LHCN-M2 (cell line): ENCODE measurements at places on chromosomes 3 and 15. TPM values are rescaled to one million over a fixed set of nuclear protein-coding genes. Genes with fewer than 3 reads are reported as not detected.

- no peak for DNase-seq
Observed at GRCh38 chr15:85404918-85405866, 24.8 kb downstream of the AKAP13 start.

SHC4 gene
- 2.1 and 2.4 TPM in 2 replicates for total RNA-seq

RTP4 gene
- not detected in 2 replicates for total RNA-seq

LYSMD4 gene
- total RNA-seq = 5.6 and 7.5 TPM in 2 replicates

- DNase-seq = no peak
Observed at GRCh38 chr3:182148360-182148759, 436.6 kb downstream of the SOX2 start.

GRCh38 chr15:34332553-34333120 lies 4.9 kb downstream of the SLC12A6 start:
- DNase-seq = no peak

DNA sequence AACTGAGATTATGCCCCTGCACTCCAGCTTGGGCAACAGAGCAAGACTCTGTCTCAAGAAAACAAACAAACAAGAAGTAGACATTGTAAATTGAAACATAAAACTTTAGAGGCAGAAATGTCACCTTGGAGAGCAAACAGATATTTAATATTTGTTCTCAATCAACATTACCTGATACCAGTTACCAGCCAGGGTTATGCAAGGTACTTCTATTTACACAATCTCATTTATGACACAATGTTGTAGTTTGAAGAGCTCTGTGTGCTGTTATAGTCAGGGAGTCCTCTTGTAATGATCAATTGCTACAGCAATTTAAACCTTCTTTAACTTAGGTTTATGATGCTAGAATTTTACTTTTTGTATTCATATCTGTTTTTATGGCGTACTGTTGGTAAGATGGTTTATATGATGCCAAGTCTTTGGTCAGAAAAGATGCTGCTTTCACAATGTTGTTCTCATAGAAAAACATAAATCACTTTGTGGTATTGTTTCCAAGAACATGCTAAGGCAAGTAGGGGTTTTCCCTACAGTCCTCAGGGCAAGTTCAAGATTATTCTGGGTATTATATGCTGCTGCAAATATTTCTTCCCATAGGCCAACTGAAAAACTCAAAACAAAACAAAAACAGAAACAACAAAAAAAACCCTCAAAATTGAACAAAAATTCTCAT lies 173.5 kb downstream of the TNIK start:
- DNase-seq = peak; percentile 26

DNA sequence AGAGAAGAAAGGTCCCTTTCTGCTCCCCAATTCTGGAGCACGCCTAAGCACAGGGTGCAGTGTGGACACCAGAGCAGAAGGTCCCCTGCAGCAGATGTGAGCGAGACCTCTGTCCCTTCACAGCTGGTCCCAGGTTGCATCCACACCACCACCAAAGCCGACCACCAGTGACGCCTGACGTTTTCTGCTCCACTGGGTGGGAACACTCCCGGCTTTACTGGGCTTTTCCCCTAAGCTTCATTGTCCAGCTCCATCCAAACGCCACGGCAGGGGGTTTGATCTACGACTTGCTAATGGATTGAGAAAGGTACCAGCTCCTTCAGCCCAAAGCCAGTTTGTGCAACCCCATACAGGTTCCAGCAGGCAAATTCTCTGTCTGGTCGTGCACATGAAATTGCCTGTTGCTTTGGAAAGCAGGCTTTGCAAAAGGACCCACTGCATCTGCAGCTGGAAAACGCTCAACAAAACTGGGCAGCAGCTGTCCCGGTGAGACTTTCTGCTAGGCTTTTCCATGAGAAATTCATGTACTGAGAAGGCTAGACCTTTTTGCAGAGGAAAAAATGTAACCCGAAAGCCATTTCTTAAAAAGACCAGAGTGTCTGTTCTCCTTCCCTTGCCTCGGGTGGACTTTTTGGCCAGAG lies 31.1 kb downstream of the ADAMTS17 start:
- DNase-seq = no peak

- DNase-seq = peak; percentile 84
Observed at GRCh38 chr15:84818261-84819131, 1.3 kb downstream of the ALPK3 start.

DNA sequence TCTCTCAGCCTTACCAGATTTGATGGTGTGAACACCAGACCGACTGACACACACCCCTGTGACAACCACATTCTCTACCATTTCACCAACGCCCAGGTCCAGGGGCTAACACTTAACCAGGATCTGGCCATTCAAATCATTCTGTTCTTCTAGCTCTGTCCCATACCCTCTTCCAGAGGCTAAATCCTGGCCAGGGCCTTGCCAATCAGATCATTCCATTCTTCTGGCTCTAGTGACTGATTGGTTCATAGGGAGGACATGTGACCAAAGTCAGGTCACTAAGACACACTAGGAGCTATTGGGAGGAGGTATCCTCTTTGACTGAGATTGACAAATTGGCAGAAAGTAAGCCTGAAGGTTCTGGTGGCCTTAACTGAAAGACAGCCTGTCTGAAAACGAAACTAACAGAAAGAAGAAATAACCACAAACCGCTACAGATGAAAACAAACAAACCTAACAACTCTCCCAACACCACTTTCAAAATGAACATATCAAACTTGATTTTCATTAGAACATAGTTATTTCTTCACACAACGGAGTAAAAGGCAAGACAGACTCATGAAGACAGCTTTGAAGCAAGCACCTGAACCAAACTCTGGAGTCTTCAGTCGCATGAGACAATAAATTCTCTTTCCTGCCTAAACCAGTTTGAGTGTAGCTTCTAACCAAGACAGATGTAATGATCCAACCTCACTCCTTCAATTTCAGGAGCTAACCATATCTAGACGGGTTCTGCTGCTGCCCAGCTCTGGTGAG lies 68.5 kb downstream of the TRANK1 start:
- DNase-seq = no peak

HESX1 gene
- 0.17 TPM in 1 of 2 replicates, not detected in the other for total RNA-seq

DNA sequence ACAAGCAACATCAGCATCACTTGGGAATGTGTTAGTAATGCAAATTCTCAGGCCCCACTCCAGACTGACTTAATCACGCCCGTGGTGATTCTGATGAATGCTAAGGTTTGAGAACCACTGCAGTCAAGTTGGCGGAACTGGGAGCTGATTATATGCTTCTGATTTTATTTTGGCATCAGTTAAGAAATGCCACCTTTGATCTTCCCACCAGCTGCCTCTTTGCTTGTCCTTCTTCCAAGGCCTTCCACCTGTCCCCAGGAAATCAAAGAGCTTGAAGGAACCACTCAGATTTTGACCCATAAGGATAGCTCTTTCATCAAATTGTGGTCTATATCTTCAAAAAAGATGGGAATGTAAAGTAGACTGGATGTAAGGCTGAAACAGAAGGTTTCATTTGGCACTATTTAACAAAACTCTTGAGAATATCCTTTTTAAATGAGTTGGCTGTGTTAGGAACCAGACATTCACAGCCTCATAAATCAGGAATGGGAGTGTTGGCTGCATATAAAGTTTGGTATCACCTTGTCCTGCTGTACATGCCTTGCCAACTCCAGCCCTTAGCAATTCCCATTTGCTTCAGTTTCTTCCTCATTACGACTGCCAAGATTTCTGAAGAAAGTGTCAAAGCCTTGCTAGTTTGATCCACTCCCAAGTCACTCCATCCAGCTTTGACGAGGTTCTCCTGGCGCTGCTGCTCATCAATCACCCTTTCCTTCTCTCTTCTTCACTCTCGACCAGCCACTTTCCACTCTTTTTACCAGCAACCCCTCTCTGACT lies 125.8 kb upstream of the NPHP3 start:
- DNase-seq = no peak

DNA sequence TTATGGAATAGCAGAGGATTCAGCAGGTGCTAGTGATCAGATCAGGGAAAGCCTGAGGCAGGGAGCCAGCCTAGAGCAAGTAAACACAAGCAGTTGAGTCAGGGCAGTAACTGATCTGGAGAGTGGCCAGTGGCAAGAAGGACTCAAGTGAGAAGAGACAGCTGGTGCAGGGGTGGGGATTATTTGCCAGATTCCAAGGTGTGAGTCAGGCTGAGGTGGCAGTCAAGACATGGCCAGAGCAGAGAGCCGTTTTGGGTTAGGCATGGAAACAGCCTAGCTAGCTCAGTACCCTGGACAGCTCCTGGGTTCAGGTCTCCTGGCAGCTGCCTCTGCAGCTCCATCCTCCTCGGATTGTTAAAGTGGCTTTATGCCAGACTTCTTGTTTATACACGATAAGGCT lies 281.9 kb upstream of the ONECUT1 start:
- peak; percentile 47 for DNase-seq

TMC3 gene
- total RNA-seq = not detected in 2 replicates

GRCh38 chr15:80325206-80325605 lies 73.2 kb upstream of the CTXND1 start:
- DNase-seq = peak; percentile 7

GRCh38 chr3:32584660-32585059 lies 14.0 kb upstream of the DYNC1LI1 start:
- no peak for DNase-seq

- no peak for DNase-seq
Observed at GRCh38 chr15:70299931-70300869, 202.5 kb upstream of the TLE3 start.

- no peak for DNase-seq
Observed at GRCh38 chr3:192866804-192867203, 50.9 kb downstream of the MB21D2 start.

C3orf49 gene
- total RNA-seq = not detected in 2 replicates

DNA sequence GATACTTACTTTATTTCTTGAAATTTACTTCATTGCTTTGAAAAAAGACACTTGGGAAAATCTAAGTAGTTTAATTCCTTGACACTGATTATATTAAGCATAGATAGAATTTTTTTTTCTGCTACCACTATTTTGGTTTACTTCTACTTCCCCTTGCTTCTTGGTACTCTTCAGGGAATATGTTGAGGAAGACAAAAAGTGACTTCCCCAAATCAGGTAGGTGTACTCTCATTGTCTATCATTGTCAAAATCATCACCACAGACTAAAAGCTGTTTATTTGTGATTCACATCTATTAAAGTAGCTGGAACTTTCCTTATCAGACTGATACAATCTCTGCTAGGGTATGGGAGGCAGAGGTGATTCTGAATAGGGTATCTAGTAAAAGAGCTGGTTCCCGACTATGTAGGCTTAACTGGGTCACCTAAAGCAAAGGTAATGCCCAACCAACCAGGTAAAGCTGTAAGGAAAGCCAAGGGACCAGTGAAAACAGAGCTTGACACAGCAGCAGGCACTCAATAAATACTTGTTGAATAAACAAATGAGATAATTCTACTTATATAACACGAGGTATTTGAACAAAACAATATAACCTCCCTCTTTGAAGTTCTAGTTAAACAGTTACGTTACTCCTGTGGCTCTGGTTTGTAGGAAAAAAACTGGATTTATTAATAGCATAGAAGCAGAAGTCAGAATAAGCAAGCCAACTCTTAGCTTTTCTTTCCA lies 346.9 kb downstream of the PLCL2 start:
- no peak for DNase-seq

WNT5A gene
- total RNA-seq = 173 and 180 TPM in 2 replicates

PEX5L gene
- under 0.01 and 0.06 TPM in 2 replicates for total RNA-seq

GPR62 gene
- total RNA-seq = not detected in 2 replicates

DNA sequence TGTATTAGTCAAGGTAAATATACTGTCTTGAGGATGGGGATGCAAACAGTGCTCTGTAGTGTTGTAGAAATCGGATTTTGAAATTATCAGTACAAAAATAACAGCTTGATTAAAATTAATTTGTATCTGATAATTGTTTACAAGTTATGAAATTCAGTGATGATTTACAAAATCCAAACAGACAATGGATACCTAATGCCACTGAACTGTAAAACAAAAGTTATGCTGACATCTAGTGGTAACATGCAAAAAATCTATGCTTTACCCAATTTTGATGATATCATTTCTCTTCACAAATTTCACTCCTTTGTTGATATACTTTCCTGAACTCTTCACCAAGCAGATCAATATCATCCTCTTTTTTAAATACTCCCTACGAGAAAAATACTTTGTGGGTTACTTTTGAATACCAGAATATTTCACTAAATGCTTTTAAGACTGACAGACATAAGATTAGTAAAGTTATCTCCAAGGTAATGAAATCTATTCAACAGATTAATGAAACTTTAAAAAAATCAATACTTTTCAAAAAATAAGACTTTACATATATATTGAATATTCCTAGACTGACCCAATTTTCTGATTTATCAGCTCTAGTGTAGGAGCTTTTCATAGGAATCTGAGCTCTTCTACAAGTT lies 36.0 kb downstream of the MNS1 start:
- DNase-seq = peak; percentile 37

DNA sequence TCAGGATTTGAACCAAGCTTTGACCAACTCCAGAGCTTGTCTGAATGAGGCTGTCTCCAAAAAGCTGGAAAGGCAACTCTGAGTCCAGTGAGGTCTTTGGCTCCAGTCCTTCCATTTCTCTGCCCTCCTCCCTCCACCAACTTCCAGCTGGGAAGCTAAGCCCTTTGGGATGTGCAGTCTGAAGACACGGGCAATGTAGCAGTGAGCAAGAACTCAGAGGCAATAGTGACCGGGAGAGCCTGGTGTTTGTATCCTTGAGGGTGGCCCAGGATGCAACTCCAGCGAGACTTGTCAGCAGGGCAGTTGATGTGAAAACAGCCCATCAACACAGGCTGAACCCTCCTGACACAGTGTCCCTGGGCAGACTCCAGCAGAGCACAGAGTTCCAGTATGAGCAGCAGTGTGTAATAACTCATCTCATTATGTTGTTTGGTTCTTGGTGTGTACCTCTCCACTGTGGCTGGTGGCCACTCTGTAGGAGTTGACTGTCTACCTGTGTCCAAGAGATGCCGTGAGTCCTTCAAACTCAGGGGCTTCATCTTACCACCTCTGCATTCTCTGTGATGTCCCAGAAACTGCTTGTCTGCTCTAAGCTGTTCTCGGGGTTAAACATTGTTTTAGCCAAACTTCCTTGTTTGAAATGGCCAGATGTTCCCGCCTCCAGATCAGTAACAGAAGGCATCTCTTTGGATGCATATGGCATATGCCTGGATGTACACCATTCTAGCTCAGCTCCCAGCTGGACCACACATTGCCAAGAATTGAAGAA lies 6.6 kb downstream of the CDCP1 start:
- DNase-seq = no peak

DNA sequence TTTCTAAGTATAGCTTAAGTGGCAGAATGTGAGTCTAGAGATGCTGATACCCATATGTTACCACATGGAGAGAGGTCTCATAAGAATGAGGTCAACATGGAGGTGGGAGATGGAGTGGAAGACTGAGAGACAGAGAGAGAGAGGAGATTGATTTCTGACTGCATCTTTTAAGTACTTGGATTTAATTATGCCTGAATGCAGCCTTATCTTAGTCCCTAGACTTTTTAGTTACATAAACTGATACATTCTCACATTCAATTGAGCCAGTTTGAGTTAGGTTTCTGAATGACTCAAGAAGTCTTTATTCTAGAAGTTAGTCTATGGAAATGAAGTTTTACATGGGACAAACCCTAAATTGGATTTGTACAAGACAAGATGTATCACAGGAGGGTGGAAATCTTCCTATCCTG lies 58.5 kb upstream of the TNFSF10 start:
- DNase-seq = no peak

GRCh38 chr3:43000387-43000786 lies 21.3 kb downstream of the GASK1A start:
- DNase-seq = no peak

ARPIN gene
- 10.9 and 14.3 TPM in 2 replicates for total RNA-seq

ISLR2 gene
- total RNA-seq = not detected in 2 replicates

- no peak for DNase-seq
Observed at GRCh38 chr15:27359586-27359985, 388.6 kb downstream of the GABRG3 start.

THAP10 gene
- 8.0 and 8.9 TPM in 2 replicates for total RNA-seq

FOXL2 gene
- total RNA-seq = 6.3 and 7.4 TPM in 2 replicates

GRCh38 chr3:120163816-120164215 lies 69.6 kb upstream of the GSK3B start:
- no peak for DNase-seq

GRCh38 chr3:122612696-122613095 lies 35.2 kb downstream of the PARP15 start:
- no peak for DNase-seq

SLC12A1 gene
- not detected in 2 replicates for total RNA-seq
